ENCODE measurements at places on chromosomes 6 and 20. TPM values are rescaled to one million over a fixed set of nuclear protein-coding genes. Genes with fewer than 3 reads are reported as not detected.

DNA sequence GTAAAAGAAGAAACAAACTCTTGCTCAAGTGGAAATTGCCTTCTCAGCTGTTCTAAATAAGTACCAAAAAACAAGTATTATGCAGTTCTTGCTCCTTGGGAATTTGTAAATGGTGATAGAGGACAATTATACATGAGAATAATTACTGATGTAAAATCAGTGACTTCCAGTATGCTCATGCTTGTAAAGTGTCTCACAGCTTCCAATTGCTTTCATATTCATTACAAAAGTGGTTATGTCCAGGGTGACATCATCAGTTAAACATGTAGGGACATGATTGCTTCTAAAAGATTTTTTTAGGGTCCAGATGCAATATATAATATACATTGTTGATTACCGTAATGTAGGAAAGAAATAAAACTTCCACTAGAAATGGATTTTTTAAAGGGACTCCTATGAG lies 122.8 kb upstream of the B3GAT2 start:
- DNase-seq = no peak

EDEM2 gene
- 58.6 TPM for total RNA-seq

DNA sequence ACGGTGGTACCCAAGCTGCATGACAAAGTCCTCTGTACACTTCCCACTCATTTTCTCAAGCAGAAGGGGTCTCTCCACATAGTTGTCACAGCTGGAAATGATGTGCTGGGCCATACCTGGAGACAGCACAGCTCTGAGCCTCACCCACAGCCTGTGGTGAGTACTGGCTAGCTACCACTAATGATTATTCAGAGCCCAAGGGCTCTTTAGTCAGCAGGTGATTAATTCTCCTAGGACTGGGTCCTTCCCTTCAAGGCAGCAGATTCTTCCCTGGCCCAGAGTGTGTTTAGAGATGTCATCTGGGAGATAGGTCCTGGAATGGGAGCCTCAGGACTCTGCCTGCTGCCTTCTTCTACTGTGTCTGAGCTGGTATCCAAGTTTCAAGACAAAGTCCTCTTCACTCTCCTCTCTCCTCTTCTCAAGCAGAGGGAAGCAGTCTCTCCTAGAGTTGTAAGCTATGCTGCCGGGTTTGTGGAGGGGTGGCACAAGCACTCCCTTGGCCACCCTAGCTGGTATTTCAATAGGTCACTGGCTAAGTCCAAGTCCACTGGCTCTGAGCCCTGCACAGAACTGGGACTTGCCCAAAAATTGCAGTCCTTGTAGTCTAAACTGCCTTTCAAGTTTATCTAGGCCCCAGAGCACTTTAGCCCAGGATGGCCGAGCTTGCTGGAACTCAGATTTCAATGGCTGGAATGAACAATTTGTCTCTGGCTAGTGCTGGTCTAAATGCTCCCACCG lies 49.8 kb upstream of the VGLL2 start:
- DNase-seq = no peak

IL17F gene
- not detected for total RNA-seq

GRCh38 chr6:74356391-74356790 lies 660.4 kb downstream of the CD109 start:
- no peak for DNase-seq

TP53TG5 gene
- not detected for total RNA-seq

GRCh38 chr6:47157653-47158219 lies 115.6 kb upstream of the ADGRF1 start:
- no peak for DNase-seq

- no peak for DNase-seq
Observed at GRCh38 chr6:134525190-134525868, 207.4 kb upstream of the SGK1 start.

C2 gene
- 60.8 TPM for total RNA-seq

GRCh38 chr20:38863024-38863851 lies 57.7 kb downstream of the PPP1R16B start:
- DNase-seq = no peak

DNA sequence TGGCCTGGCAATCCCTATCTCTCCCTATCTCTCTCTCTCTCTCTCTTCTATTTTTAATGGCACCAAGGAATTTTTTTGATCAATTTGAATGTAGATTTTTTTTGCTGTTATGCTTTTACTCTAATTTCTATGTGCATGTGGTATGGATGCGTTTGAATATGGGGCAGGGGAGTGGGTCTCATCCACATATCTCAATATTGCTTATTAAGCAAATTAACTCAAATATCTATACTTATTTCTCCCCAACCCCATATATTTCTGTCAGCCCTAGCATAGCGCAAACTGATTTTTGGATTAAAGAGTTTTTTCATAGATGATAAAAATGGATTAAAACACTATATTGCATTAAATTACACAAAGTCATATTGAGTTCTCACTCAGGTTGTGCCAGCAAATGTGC lies 210.2 kb downstream of the KHDRBS2 start:
- DNase-seq = no peak

Data from mesenteric fat pad (tissue), 1 donor.